ENCODE measurements at places on chromosomes 11 and 22. TPM values are rescaled to one million over a fixed set of nuclear protein-coding genes. Genes with fewer than 3 reads are reported as not detected.

The OR2D2 gene
- total RNA-seq: not detected

The HBE1 gene
- not detected for total RNA-seq

The LRP4 gene
- total RNA-seq: 0.36 TPM

- no peak for DNase-seq
- H3K4me1 ChIP-seq: no peaks in the 10 kb centered on the region
- no peak overlapping the region for H3K4me3 ChIP-seq
- no peak overlapping the region for H3K27ac ChIP-seq
Observed at GRCh38 chr11:27807596-27807995, 107.3 kb upstream of the BDNF start.

- H3K4me1 ChIP-seq: no peaks in the 10 kb centered on the region
- H3K27ac ChIP-seq: no peak overlapping the region
- H3K27me3 ChIP-seq: no peaks in the 10 kb centered on the region
- H3K4me3 ChIP-seq: no peak overlapping the region
Observed at GRCh38 chr22:20646906-20647305, 127.0 kb upstream of the SERPIND1 start.

DNA sequence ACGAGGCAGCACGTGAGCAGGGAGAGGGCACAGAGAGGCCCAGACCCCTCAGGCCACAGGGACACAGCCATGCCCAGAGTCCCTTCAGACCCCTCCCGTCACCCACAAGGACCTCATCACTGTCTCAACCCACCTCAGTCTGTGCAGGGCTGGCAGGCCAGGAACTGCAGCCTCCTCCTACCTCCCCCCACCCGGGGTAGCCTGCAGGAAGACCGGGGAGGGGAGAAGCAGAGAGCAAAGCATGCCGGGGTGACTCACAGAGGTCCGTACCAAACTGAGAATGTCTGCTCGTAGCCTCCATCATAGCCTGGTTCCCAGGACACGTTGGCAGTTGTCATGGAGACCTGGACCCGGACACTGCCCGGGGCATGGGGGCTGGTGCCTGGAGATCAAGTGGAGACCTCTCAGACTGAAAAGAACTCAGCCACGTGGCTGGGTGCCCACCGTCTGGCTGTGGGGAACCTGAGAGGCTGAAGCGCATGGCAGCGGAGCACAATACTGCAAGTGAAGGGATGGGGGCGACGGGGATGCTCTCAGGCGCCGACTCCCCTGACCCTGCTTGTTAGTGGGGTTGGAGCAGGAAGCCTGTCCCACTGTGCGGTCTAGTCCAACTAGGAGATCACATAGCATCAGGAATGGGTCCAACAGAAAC lies 27.2 kb downstream of the IGSF9B start:
- peak overlapping the region; percentile 90 for H3K27ac ChIP-seq
- peaks cover 33% of the 10 kb centered on the region for H3K4me1 ChIP-seq
- no peak for DNase-seq

DNA sequence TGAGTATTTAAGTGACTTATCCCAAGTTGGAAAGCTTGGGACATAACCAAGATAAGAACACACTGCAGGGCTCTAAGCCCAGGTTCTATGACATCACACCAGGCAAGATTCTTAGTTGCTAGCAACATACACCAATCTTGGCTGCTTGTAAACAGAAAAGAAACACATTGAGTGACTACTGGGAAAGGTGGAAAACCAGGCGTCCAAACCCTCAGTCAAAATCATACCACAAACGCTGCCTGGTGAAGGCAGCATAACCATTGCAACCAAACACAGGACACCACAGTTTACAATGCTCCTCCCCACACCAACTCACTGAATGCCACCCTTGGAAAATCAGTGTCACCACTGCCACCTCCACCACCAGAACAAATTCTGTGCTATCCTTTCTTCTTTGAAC lies 379.9 kb downstream of the TTC28 start:
- DNase-seq: peak; percentile 11
- H3K4me3 ChIP-seq: no peak overlapping the region
- H3K27ac ChIP-seq: no peak overlapping the region
- H3K36me3 ChIP-seq: no peaks in the 10 kb centered on the region
- peaks cover 5% of the 10 kb centered on the region for H3K4me1 ChIP-seq

- H3K4me1 ChIP-seq: no peaks in the 10 kb centered on the region
- DNase-seq: no peak
- no peak overlapping the region for H3K4me3 ChIP-seq
- no peaks in the 10 kb centered on the region for H3K36me3 ChIP-seq
Observed at GRCh38 chr11:13761716-13762115, 93.2 kb downstream of the FAR1 start.

DNA sequence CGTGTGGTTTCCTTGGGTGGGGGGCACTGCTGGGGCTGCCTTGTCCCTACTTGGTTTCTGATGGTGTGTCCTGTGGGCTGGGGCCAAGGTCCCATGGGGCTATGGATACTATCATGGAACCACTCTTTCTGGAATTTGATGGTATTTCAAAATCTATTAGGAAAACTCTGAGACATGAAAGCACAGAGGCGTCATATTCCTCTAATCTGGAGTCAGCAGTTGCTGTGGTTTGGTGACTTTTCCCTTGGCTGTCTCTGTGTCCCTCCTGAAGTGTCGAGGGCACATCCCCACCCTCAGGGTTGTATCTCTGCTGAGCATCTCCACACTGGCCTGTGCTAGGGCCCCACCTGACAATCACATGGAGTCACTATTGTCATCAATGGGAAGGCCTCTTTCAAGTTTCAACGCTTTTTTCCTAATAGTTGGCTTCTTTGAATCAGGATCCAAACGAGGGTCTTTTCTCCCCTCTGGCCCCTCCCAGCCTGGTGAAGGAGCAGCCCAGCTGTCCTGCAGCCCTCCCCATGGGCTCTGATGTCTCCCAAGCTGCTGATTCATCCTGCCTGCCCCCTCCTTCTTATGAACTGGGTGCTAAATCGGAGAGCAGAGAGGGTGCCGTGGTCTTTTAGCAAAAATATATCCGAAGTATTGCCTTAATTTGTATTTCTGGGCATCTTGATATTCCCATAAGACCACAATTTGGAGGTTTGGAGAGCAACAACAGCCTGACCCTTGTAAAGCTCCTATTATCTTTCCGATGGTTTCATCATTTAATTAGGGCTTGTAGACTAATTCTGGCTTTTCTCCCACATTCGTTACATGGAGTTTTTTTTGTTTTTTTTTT lies 38.5 kb downstream of the MED15 start:
- peaks cover 39% of the 10 kb centered on the region for H3K36me3 ChIP-seq
- no peak for DNase-seq
- H3K27me3 ChIP-seq: no peaks in the 10 kb centered on the region
- peaks cover 57% of the 10 kb centered on the region for H3K4me1 ChIP-seq
- H3K4me3 ChIP-seq: no peak overlapping the region

GRCh38 chr11:87917111-87917510 lies 258.1 kb downstream of the RAB38 start:
- H3K4me3 ChIP-seq: no peak overlapping the region
- H3K27me3 ChIP-seq: peaks cover 4% of the 10 kb centered on the region
- no peak overlapping the region for H3K27ac ChIP-seq

DNA sequence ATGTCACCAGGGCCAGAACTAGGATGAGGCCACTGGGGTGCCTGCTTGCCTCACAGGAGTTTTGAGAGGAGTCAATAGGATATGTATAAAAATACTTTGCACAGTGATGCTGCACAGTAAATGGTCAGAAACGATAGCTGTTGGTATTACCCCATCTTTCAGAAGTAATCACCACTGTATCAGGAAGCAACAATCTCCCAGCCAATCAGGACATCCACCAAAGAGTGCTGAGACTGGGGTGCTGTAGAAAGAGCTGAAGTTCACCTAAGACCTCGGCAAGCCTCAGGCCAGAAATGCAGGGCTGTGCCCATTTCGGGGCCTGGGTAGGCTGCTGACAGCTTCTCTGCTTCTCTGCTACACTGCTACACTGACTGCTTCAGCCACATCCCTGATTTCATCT lies 17.4 kb downstream of the LMO2 start:
- peaks cover 64% of the 10 kb centered on the region for H3K27me3 ChIP-seq
- no peaks in the 10 kb centered on the region for H3K36me3 ChIP-seq
- peaks cover 9% of the 10 kb centered on the region for H3K4me1 ChIP-seq
- no peak overlapping the region for H3K27ac ChIP-seq
- no peak for DNase-seq

DNA sequence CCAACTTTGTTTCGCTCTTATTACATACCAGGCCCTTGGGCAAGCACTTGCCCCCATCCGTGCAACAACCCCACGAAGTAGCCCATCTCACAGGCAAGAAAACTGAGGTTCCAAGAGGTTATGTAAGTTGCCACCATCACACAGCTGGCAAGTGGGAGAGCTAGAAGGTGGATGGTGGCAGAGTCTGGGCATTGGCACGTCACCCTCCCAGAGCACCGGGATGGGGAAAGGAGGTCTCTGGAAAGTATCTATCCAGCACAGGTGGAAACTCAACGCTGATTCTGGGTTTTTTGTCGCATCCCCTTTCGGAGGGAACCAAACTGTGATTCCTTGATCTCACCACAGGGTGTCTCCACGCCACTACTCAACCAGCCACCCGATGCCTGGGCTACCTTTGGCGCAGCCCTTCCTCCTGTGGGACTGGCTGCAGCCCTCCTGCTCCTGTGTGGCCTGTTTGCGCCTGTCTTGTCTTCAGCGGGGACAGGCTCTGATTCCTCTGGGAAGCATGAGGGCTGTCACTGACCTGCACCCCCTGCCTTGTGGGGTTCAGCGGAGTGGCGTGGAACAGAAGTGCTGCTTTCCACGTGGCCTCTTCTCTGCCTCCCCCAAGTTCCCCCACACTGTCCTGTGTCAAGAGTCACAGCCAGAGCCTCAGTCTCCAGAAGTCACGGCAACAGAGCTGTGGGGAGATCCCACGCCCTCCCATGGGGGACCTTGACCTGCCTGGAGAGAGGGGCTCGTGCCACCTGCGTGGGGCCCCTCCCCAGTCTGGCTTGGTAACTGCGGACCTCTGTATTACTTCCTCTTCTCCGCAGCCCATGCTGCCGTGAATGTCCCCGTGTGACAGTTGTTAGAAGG lies 34.4 kb upstream of the TRIM29 start:
- H3K36me3 ChIP-seq: no peaks in the 10 kb centered on the region
- H3K4me1 ChIP-seq: peaks cover 3% of the 10 kb centered on the region
- H3K27ac ChIP-seq: no peak overlapping the region
- peaks cover 43% of the 10 kb centered on the region for H3K27me3 ChIP-seq
- peak; percentile 66 for DNase-seq

- DNase-seq: no peak
- no peak overlapping the region for H3K27ac ChIP-seq
- no peaks in the 10 kb centered on the region for H3K36me3 ChIP-seq
- no peaks in the 10 kb centered on the region for H3K27me3 ChIP-seq
- no peak overlapping the region for H3K4me3 ChIP-seq
- H3K4me1 ChIP-seq: no peaks in the 10 kb centered on the region
Observed at GRCh38 chr11:27285761-27286160, 77.3 kb downstream of the CCDC34 start.

GRCh38 chr11:106105986-106106385 lies 28.5 kb downstream of the AASDHPPT start:
- no peak for DNase-seq
- H3K36me3 ChIP-seq: no peaks in the 10 kb centered on the region
- peaks cover 7% of the 10 kb centered on the region for H3K27me3 ChIP-seq
- no peak overlapping the region for H3K4me3 ChIP-seq

DNA sequence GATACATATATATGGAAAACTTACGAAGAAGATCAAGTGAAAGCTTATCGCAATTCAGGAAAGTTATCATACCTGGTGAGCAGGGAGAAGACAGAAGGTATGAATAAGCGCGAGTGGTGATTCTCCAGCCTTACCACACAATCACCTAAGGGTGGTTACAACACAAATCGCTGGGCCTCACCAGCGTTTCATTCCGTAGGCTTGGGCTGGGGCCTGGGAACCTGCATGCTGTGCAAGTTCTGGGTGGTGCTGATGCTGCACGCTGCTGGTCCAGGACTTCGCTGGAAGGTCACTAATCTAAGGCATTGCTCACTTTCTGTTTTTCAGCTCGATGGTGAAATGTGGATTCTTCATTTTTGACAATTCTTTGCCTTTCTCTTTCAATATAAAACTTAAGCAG lies 76.6 kb upstream of the SLC25A18 start:
- H3K27ac ChIP-seq: no peak overlapping the region
- no peak for DNase-seq
- H3K4me3 ChIP-seq: no peak overlapping the region
- H3K27me3 ChIP-seq: no peaks in the 10 kb centered on the region
- H3K36me3 ChIP-seq: no peaks in the 10 kb centered on the region

DNA sequence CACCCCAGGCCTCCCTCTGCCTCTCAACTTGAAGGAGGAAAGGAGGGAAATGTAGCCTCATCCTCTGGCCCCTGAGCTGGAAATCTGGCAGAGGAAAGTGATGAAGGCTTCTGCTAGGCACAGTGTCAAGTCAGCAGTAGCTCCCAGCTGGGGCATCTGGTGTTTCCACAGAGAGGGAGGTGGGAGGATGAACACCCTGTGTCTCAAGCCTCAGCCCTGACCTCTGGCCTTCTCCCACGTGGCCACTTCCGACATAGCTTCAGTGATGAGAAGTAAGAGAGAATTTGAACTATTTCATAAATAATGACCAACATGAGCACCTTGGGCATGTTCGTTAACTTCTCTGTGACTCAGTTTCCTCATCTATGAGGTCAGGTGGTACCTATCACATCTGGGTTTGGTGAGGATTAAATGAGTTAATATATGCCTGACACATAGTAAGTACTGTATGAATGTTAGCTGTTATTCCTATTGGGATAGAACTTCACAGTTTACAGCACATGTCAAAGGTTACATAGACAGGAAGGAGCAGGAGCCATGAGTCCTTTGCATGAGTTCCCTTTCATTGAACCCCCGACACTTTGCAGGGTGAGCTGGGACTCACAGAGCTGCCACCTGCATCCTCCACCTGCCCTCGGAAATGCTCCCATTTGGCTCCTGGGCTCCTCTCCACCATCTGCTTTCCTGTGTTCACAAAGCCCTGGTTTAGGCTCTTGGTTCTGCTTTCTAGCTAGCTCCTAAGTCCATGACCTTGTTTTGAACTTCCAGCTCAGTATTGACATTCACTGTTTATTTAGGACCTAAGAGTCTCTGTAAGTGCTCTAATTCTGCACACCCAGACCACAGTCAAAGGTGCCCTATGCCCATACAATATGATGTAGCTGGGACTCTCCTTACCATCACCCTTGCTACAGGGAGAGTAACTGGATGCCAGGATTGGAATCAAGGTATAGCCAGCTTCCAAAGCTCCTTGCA lies 61.7 kb downstream of the CSNK2A3 start:
- no peaks in the 10 kb centered on the region for H3K4me1 ChIP-seq
- DNase-seq: no peak

DNA sequence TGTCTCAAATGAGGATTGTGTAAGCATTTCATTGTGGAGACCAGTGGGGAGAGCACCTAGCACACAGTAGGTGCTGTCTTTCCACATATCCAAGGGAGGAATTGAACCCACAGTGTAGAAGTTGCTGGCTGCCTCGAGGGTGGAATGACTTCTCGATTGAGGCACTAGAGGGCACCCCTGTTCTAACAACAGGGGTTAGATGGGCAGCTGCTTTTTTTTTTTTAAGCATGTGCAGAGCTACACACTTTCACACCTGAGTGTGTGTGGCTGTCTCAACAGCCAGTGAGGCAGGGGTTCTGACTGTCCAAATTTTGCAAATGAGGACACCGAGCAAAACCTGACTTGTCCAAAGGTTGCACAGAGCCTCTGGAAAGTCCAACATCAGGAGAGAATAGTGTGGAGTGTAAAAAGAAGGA lies 118.2 kb upstream of the CRYBB3 start:
- DNase-seq: peak; percentile 79
- H3K4me1 ChIP-seq: peaks cover 85% of the 10 kb centered on the region
- no peak overlapping the region for H3K4me3 ChIP-seq

All from activated CD8-positive, alpha-beta T cell treated with anti-CD3 and anti-CD28 coated beads for 36 hours (primary cell).